Fibroblast of gingiva (primary cell): ENCODE measurements at places on chromosomes 2 and 18.

- DNase-seq: peak; percentile 46
Measured at GRCh38 chr2:151071382-151071781, 190.3 kb downstream of the RBM43 start.

GRCh38 chr2:173410579-173410978 lies 55.9 kb downstream of the CDCA7 start:
- no peak for DNase-seq

DNA sequence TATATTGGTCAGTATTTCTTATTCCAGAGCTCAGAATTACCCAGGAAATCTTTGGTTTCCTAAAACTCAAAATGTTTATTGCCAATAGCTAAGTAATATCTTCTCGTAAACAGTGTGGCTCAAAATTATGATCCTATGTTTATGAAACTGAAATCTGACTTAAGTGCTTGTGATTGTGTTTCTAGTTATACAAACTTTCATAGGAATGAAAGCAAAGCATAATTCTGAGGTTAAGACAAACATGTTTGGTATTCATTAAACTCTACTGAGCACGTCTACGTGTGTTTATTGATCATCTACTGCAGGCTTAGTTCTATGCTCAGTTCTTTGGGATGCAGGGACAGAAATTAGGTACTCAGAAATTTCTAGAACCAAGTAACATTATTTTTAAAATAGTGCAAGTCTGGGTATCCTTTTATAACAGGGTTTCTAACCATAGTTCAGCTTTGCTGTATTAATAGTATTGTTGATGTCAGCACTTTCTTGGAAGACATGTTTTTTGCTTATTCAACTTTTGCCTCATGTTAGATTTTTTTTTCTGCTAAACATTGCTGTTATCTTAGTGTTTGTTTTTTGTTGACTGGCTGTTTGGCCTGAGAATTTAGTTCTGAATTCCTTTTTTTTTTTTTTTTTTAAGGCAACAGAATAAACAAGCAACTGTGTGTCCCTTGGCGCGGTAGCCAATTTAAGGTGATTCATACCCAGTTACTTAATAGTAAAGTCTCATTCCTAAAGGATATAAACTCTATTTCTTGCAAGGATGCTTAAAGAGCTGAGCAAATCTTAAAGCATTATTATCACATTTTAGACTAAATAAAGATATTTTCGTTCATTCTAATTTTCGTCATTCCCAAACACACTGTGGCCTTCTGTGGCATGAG lies 31.3 kb downstream of the PTPRM start:
- peak; percentile 66 for DNase-seq

DNA sequence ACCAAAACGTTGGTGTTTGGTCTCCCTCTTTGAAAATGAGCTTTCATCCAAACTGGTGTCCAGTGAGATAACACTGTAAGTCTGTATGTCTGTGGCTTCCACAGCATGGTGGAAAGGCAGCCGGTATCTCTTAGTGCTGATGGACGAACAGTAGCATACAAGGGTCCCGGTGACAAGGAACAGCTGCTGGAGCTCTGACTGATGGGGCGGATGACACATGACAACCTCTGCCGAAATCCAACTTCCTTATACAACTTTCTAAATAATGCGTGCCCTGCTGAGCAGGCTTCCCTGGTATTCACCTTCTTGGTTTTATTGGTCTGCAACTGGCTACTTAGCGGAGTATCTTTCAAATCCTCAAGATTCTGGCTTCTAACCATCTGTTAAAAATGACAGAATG lies 216.2 kb downstream of the SRBD1 start:
- DNase-seq: no peak

DNA sequence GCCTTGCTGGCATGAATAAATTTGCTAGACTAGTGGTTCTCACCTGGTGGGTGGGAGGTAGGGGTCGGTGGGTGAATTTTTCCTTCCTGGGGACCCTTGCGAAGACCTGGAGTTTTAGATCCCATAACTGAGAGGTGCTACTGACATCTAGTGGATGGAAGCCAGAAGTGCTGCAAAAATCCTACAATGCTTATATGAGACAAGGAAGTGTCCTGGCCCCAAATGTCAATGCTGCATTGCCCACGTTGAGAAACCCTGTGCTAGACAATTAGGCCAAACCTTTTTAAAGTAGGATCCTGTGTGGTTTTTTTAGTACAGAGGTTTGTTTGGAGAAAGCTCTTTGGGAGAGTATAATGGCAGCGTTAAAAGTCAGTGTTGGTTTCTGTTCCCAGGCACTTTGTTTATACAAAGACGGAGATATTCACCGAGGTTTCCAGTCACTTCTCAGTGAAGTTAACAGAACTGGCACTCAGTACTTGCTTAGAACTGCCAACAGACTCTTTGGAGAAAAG lies 9.6 kb downstream of the SERPINB8 start:
- DNase-seq: peak; percentile 71

DNA sequence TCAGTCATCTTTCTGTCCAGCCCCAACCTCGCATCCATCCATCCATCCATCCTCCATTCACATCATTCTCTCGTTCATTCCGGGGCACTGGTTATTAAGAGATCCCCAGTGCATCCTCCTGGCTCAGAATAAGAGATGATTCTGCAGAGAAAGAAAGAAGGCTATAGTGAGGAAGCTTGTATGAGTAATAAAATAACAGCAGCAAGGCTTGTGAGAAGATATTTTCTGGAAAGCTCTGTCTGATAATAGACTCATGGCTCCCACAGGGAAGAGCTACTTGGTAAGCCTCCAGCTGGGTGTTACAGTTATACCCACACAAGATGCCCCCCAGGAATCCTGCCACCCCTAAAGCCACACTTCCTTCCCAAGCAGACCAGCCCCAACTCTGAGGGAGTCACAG lies 143.2 kb downstream of the MTCL1 start:
- DNase-seq: no peak

DNA sequence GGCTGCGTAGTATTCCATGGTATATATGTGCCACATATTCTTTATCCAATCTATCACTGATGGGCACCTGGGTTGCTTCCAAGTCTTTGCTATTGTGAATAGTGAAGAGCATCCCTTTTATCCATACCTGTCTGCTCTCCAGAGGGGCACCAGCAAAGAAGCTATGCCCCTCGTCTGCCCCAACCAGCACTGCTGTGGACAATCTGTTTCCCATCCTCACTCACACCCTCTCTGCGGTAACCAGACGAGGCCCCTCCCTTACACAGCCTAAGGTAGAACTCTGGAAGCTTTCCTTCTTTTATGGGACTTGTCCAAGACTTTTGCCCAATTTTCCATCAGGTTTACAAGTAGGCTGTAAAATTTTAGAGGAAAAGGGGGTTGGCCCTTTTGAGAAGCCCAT lies 24.9 kb downstream of the TTR start:
- no peak for DNase-seq

DNA sequence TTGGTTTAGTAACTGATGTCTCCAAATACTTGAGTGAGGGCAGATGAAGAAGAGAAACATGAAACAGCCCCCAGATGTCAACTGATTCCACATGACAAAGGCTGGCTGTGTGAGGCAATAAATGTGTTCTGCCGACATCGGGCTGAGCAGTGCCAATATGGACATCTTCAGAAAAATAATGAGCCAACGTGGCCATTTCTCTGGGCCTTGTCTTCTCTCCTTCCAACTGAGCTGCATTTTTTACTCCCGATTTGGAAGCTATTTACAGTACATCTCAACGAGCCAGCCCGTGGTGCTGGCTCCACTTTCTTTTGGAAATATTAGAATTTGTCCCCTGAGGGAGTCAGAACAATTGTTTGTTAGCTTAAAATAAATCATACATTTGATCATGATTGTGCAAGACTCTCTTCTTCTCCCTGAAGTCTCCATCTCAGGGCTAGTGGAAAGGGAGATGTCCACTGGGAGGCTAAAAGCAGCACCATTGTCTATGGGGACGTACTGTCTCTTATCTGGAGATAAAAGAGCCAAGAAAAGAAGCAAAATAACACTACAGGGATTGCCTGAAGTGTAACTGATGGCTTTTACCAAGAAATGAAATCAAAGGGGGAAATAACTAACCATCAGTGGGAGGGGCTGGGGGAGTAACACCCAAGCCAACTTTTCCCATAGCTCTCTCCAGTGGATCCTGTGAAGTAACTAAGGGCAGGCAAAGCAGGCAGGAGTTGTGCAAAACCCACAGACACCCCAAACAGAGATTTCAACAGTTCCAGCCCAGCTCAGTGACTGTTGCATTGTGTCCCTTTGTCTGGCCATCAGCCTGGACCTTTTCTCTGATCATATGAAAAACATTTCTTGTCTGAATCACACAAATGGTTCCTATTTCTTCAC lies 114.8 kb downstream of the RDH14 start:
- peak; percentile 95 for DNase-seq

- no peak for DNase-seq
Measured at GRCh38 chr2:189581354-189582139, 961 bp upstream of the SLC40A1 start.

GRCh38 chr18:35658112-35658511 lies 76.6 kb downstream of the GALNT1 start:
- DNase-seq: no peak

GRCh38 chr18:31595121-31595771 lies 3.6 kb downstream of the TTR start:
- no peak for DNase-seq

DNA sequence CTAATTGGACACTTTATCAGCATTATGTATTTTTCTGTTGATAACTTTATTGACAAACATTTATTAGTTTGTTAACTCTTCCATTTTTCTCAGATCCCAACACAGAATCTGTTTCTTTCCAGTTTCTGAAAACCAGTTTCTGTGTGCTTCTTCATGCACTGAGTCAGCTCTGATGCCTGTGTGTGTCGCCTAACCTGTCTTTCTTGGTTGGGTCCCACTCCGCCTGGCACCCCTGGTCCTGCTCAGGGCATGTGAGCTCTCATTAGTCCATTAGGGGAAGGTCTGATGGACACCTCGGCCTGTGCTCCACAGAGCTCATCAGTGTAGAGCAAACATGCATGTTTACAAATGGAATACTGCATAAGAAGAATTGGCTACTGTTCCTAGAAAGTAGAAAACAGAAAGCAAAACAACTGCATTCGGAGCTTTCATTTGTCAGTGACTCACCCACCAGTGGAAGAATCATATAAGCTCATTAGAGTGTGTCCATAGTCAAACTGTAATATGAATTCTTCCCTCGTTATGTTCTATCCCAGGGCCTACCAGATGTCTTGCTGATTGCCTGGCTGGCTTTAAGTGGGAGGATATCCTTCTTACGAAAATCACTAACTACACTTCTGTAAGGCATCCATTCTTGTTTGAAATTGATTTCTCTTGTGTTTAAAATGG lies 137.7 kb downstream of the SNTG2 start:
- no peak for DNase-seq

DNA sequence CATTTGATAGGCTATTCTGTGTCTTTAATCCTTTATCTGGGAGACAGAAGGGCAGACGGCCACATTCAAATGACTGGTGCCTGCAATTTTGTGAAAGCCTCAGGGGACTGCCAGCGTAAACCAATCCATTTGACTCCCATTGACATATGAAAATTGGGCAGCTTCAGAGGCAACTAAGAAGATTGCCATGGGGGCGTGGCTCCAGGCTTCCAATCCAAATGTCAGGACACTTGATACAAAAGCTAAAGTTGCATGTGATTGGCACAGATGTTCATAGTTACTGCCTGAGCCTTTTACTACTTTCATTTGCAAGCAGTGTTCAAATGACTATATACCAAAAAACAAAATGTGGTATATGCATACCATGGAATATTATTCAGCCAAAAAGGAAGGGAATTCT lies 42.0 kb downstream of the SPC25 start:
- peak; percentile 39 for DNase-seq

- no peak for DNase-seq
Measured at GRCh38 chr18:61435064-61435652, 101.9 kb downstream of the CDH20 start.

GRCh38 chr18:46723856-46724415 lies 32.9 kb downstream of the ST8SIA5 start:
- no peak for DNase-seq

DNA sequence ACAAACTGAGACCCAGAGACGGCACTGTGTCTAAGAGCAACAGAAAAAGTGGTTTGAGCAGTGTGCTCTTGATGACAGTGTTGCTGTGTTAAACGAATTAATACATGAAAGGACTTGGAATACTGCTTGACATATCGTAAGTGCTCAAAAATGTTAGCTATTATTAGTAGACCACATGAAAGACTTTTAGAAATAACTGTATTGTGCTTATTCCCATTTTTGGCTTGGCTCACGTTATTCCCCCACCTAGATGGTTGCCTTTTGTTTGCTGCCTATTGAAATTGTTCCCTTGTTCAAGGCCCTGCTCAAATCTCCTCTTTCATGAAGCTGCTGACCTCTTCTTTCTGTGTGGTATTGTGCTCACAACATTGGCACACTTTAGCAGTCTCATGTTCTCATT lies 27.8 kb upstream of the C2orf74 start:
- DNase-seq: no peak

DNA sequence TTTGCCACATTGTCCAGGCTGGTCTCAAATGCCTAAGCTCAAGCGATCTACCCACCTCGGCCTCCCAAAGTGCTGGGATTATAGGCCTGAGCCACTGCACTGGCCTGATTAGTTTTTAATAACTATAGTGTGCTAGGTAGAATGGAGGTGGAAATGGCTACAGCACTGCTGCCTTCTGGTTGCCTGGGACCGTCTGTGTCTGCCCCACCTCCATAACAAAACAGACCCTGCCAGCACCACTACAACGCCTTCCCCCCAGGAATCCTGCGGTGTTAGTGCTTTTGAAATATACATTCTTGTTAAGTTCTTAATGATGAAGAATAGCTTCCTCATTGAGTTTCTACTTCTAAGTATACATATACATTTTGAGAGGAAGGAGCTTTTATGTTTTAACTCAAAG lies 148.2 kb upstream of the ITGA6 start:
- no peak for DNase-seq

DNA sequence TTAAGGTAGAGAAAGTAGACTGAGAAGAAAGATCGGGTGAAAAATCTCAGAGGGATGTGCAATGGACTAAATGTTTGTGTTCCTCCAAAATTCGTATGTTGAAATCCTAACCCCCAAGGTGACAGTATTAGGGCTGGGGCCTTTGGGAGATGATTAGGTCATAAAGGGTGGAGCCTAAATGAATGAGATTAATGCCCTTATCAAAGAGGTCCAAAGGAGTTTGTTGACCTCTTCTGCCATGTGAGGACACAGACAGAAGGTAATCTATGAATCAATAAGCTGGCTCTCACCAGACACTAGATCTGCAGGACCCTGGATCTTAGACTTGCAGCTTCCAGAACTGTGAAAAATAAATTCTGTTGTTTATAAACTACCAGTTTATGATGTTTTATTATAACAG lies 2.7 kb upstream of the NMI start:
- DNase-seq: no peak
